ENCODE measurements at places on chromosomes 4 and X.

DNA sequence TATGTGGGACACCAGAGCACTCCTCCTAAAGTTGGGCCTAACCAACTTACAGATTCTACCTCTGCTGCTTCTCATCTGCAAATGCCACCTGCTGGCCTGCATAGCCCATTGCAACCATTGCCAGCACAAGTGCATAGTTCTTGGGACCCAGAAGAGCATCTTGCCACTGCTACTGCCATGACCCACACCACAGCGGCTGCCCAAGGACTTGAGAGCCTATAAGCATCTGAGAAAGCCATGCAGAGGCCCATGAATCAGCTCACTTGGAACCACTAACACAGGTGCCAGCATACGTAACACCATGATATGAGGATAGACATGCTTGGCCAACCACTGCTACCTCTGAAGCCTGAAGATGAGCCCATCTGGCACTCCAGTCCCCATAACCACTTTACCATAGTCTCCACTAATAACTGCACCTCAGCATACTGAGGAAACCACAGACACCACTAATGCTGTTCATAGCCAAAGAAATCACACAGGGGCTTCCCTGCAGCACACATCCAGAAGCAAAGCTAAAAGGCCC is 258.1 kb upstream of the AGTR2 start:
- DNase-seq = no peak

- DNase-seq = no peak
Observed at GRCh38 chr4:101028886-101029285, 318.4 kb downstream of the PPP3CA start.

DNA sequence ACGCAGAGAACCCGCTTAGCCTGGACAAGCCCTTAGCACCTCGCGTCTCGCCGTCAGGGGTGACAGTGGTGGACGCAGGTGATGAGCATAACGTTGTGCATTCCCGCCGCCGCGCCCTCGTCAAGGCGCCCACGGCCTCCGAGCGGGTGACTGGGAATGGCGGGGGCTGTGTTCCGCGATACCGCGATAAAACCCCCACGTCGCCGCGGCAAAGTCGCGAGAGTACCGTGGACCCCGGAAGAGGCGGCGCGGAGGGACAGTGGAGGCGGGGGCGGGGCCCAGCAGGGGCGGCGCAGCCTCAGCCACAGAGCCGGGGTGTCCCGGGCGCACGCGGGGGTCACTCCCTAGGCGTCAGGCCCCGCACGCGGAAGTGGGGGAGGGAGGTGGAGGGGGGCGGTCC is 53.8 kb downstream of the ZFYVE28 start:
- peak; percentile 88 for DNase-seq

GRCh38 chr4:174522183-174523024 is at the start of gene HPGD:
Gene HPGD (minus strand): TSS chr4:174522488. CDS start chr4:174522451, 37 bp downstream.
- no peak for DNase-seq

GRCh38 chr4:159042097-159042605 is 60.7 kb upstream of the RAPGEF2 start:
- no peak for DNase-seq

DNA sequence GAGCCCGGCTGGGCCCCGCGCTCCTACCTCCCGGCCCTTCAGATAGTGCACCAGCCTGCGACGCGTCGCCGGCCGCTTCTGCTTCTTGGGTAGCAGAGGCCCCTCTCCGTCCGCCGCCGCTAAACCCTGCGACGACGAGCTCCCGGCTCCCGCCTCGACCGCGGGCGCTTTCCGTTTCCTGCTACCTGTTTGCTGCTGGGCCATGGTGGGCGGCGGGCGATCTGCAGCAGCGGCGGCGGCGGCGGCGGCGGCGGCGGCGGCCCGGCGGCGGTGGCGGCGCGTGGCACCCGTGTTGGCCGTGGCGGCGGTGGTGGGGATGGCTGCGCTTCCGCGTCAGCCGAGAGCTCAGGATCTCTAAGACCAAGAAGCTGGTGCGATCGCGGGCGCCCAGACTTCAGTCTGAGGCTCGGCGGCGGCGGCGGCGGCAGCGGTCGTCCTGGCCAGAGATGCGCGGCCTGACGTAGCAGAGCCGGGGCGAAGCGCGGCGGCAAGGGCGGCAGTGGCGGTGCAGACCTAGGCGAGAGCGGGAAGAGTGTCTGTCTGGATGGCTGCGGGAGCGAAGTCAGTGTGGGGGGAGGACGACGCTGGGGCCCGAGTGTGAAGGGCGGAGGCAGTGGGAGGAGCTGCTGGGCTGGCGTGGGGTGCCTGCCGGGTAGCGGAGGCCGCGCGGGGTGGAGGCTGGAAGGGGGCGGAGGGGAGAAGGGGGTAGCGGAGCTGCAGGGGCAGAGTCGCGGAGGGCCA is at the start of gene DCAF12L2:
TSS of gene DCAF12L2 (minus strand) at position 569 of the 741 bp plus-strand sequence. CDS start at position 204, 365 bp downstream.
- no peak for DNase-seq

DNA sequence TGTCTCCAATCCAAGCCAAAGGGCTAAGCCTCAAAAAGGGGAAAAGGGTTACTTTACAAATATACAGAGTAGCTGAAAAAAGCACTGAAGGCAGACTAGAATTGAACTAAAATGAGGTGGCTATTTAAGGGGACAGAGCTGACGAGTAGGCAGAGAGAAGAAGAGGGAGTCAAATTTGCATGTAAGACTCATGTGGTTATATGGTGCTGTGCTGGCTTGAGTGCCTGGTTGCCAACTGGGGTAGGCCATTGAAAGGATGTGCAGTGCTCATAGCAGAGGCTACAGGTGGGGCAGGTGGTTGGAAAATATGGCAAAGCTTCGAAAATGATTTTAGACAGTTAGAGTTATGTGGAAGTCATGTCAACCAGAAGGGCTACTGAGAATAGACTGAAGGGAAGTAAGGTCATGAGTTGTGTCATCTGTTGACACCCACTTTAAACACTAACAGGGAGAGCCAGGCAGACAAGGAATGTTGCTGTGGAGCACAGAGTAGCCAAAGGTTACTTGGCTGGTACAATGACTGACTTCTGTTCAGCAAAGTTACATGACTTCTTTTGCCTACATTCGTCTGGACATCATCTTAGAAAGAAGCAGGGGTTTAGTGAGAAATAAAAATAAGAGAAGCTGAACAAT is 1210.4 kb downstream of the ADGRL3 start:
- DNase-seq = no peak

GRCh38 chr4:61540944-61541343 is 340.8 kb downstream of the ADGRL3 start:
- DNase-seq = no peak

DNA sequence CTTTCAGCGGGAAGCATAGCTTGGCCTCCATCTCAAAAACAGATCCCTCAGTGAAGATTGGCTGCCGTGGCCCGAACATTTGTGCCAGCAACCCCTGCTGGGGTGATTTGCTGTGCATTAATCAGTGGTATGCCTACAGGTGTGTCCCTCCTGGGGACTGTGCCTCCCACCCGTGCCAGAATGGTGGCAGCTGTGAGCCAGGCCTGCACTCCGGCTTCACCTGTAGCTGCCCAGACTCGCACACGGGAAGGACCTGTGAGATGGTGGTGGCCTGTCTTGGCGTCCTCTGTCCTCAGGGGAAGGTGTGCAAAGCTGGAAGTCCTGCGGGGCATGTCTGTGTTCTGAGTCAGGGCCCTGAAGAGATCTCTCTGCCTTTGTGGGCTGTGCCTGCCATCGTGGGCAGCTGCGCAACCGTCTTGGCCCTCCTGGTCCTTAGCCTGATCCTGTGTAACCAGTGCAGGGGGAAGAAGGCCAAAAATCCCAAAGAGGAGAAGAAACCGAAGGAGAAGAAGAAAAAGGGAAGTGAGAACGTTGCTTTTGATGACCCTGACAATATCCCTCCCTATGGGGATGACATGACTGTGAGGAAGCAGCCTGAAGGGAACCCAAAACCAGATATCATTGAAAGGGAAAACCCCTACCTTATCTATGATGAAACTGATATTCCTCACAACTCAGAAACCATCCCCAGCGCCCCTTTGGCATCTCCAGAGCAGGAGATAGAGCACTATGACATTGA is 175.4 kb downstream of the FAT4 start:
- no peak for DNase-seq

- no peak for DNase-seq
Observed at GRCh38 chr4:6916587-6917460, 7.2 kb downstream of the TBC1D14 start.

- DNase-seq = no peak
Observed at GRCh38 chr4:83114576-83114975, at the start of gene PLAC8. Gene PLAC8 (minus strand): TSS chr4:83114729. CDS start chr4:83107921, 6,808 bp downstream.

DNA sequence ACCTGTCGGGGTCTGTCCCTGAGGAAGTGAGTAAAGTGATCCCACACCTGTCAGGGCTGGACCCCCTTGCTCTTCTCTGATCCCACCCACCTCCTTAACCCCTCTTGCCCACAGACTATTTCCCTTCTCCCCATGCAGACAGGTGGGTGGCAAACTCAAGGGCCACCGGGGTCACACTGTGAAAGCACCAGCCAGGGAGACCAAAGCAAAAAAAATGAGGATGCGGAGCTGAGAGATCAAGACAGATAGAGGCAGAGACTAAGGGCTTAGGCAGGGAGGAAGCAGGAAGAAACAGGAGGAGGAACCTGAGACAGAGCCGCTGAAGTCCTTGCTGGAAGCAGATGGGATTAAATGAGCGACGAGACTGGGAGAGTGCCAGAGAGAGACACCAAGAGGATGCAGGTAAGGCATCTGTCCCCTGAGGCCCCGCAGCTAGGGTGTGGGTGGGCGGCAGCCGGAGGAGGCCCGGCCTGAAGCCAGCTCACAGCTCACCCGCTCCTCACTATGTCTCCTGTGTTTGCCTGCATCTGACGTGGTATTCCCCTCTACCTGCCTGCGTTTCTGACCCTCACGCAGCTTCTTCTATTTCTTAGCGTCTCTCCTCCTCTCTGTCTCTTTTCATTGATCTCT is 7.2 kb downstream of the TIMM17B start:
- DNase-seq = no peak

GRCh38 chr4:177558995-177559394 is 116.8 kb upstream of the AGA start:
- no peak for DNase-seq

- no peak for DNase-seq
Observed at GRCh38 chr4:62093735-62094134, 893.6 kb downstream of the ADGRL3 start.

DNA sequence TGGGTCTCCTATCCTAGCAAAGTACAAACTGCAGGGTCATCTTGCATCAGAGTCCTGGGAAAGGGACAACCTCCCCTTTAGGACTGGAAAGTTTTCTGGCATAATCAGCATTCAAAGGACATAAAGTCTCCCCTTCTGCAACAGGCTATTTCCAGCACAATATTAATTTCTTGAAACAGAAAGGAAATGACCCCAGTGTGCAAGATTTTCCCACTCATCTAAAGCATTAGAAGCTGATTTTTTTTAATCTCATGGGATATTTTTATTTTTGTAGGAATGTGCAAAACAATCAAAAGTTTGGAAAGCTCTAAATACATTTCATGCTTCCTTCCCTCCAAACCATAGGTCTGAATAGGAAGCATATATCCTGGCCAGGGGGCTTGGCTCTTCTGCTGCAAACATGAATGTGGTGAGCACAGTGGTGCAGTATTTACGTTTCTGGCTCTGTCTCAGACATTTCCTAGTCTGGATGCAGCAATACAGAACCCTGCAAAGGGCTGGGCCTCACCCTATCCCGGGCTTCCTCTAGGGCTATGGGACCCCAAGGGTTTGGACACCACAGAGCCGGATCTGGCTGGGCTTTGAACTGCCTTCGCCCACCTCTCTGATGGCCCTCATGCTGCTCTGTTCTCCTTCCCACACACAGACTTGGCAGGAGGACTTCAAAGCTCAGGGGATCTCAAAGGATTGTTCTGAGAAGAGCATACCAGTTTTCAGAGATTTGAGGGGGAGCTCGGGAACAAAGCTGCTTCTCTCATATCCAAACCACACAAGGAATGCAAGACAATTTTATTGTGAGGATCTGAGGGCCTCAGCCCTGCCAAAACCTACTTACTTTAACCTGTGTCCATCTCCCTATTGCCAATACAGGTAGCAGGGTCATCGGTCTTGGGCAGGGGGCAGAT is 64.9 kb downstream of the POLR2B start:
- DNase-seq = peak; percentile 78

DNA sequence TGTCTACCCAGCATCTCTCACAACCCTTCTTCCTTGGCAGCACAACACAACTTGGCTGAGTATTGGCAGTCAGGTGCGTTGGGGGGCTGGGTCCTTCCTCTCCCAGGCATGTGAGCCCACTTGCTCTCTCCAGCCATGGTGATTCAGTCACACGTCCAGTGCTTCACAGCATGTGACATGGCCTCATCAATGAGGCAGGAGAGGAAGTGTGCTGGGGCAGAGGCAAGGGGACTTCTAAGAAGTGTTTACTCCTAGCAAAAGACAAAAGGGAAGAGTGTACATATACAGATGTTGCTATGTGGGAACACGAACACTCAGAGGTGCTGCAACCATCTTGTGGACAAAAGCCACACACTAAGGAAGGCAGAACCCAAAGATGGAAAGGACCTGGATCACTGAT is 380.8 kb downstream of the FBXW7 start:
- DNase-seq = no peak

DNA sequence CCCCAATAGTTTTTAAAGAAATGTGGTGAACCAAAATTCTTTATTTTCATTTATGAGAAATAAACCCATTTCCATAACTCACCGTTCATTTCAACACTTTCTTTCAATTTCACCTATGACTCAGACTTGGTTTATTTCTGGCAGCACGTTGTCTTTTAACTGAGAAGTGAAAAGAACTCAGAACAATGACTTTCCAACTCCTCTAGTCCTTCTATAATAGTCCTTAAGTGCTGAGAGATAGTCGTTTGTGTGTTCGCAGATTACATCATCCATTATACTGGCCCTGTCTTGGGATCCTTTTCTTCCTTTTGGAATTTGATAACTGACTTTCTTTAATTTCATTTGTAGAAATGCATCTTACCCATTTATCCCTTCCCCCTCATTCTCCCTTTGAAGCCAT is 113.6 kb downstream of the GLUD2 start:
- no peak for DNase-seq

GRCh38 chrX:53279296-53280237 is 1.8 kb downstream of the IQSEC2 start:
- no peak for DNase-seq

DNA sequence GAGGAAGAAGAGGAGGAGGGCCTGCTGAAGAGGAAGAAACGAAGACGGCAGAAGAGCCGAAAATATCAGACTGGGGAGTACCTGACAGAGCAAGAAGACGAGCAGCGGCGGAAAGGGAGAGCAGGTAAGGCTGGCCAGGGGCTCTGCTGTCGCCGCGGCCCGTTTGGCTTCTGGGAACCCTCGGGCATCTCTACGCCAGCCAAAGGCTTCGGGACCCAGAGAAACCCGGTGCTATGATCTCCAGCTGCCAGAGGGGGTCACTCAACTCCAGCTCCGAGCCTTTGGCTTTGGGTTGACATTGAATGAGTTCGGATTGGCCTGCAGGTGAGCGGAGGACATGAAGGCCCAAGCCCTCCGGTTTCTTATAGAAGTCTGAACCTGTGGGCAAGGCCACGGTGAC is 42.8 kb downstream of the BCORL1 start:
- DNase-seq = no peak

Measured in AG08395 (cell line).